ENCODE measurements at places on chromosomes 7 and 10.

- peak; percentile 44 for DNase-seq
Observed at GRCh38 chr10:95508730-95509129, 52.4 kb downstream of the SORBS1 start.

DNA sequence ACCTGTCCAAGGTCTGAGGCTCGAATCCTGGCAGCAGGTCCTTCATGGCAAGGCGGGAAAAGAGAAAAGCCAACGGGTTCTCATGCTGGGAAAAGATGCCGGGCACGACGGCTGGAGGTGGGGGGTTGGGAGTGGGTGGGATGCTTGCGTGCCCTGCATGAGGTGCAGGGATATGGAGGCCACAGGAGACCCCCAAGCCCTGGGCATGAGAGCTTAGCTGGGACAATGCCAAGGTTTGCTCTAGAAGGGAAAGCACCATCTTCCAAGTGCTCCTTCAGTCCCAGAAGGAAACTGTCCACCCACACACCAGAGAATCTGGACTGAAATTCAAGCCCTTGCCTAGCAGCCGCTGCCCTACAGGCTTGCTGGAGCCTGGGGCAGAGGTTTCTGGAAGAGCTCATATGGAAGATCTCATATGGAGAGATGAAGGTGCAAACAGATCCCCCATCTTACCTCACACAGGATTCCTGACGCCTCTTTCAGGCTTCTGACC lies 64.3 kb downstream of the ZRANB1 start:
- DNase-seq, result no peak

DNA sequence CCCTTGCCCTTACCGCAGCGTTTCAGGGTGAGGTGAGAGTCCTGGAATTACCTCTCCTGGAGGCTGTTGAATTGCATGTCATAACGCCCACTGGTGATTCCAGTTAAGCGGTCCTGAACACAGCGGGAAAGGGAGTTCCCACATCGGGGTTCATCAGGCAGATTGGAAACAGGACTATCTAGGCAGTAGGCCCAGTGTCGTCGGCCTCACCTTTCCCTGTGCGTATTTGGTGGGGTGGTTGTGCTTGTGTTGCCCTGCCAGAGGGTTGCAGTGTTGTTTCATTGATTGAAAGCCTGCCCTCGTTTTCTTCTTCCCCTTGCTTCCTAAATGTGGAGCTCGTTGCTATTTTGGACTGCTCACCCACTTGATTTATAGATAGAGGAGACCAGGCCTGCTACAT lies 10.6 kb upstream of the SUN1 start:
- no peak for DNase-seq

DNA sequence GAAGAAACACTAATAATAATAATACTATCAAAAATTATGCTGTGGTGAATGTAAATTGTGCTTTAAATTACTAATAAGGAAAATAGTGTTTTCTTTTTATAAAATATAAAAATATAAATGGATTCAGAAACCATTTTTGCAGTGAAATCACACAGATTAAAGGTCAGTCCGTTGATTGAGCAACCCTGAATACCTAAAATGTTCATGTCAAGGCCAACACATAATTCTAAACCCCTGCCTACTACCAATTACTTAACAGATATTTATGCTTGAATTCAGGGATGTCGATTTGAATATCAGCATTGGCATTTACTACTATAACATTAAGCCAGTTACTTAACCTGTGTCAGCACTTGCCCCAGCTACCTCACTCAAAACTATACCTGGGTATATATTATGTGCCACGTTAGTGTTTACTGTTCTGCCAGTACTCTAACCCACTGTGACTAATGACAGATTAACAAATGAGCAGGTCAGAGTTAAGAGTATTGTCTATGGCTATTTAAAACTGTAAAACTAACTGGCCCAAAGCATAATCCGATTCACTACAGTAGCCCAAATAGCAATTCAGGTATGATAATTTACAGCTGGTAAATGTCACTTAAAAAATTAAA lies 165.0 kb downstream of the KMT2E start:
- DNase-seq, result no peak

DNA sequence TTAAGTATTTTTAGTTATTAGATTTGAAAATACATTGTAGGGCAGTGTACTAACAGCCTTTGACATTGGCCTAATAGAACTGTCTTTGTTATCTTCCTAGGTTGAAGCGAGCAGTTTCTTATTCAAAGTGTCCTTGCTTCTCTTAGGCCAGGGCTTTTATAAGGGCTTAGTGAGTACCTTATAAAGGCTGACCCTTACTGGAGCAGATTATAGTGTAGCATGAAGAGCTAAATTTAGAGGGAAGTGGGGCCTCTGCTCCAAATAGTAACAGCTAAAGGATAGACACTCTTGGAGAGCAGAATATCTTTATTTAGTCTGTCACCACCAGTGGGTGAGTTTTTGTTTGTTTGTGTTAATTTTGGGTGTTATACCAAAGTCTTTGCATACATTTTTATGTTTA lies 15.9 kb downstream of the BZW2 start:
- no peak for DNase-seq

GRCh38 chr7:134645935-134646334 lies 718 bp upstream of the BPGM start:
- peak; percentile 37 for DNase-seq

DNA sequence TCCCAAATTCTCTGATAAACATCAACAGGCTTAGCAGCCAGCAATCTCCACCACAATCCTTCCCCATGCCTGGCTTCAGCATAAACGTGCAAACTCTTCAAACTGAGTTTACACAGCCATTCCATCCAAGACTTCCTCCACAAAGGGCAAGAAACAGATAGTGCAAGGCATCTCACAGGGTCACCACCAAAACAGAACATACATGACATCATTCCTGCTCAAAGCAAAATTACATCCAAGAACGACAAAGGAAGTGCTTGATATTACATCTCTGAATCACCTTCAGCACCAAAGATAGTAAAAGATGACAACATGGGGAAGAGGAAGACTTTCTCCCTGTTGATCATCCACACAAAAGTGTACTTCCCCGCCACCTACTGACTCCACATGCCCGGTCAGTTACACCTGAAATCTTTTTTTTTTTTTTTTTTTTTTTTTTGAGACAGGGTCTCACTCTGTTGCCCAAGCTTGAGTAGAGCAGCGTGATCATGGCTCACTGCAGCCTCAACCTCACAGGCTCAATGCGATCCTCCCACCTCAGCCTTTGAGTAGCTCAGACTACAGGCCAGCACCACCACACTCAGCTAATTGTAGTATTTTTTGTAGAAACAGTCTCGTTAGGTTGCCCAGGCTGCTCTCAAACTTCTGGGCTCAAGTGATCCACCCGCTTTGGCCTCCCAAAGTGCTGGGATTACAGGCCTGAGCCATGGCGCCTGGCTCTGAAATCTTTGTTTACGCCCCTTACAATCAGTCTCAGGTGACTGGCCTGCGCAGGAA lies 127.5 kb downstream of the PARD3 start:
- peak; percentile 31 for DNase-seq

DNA sequence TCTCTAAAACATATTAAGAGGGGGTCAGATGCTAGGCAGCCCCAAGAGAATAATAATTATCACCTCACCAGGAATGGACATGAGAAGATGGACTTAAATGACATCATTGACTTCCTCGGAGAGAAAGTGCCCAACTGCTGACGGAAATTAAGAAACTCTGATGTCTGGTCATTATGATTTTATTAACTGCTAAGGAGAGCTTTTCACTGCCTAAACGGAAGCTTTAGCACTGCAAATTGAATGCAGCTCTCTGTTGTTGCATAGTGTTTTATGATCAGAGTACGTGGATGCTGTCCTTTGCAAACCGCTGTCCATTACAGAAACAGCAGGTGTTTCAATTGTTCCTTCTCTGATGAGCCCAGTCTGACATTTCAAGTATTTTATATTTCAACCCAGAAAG lies 89.4 kb upstream of the GALNT17 start:
- DNase-seq, result no peak

DNA sequence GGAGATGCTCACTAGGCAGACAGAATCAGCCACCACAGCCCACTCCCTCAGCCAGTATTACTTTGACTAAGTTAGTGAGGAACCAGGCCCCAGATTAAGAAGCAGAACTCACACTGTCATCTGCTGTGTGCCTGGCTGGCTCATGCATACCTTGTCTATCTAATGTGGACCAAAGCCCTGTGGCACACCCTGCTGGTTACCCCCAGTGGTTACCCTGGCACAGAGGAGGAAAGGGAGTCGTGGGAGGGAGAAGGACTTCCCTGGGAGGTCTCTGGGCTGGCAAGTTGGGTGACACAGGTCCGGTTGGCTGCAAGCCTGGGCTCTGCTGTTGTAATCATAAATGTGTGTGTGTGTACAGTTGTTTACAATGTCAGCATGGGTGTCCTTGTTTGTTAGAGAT lies 7.5 kb upstream of the SH2D4B start:
- DNase-seq, result peak; percentile 24

DNA sequence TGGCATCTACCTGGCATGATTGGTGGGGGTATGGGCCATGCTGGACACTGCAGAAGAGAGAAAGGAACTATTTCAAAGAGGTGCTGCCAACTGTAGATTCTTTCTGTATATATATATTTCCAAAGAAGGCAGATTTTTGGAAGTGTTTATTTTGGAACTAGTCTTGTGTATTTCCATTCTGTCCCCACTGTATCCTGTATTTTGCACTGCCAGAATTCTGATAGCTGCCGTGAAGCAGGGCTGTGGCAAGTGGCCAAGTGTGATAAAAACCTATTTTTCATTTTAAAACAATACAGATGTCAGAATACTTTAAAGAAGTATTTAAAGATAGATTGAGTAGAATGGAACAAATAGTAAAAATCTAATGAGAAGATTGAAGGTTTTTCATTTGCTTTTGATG lies 17.1 kb downstream of the MCU start:
- peak; percentile 58 for DNase-seq

- no peak for DNase-seq
Observed at GRCh38 chr7:39847227-39847626, 102.8 kb upstream of the CDK13 start.

DNA sequence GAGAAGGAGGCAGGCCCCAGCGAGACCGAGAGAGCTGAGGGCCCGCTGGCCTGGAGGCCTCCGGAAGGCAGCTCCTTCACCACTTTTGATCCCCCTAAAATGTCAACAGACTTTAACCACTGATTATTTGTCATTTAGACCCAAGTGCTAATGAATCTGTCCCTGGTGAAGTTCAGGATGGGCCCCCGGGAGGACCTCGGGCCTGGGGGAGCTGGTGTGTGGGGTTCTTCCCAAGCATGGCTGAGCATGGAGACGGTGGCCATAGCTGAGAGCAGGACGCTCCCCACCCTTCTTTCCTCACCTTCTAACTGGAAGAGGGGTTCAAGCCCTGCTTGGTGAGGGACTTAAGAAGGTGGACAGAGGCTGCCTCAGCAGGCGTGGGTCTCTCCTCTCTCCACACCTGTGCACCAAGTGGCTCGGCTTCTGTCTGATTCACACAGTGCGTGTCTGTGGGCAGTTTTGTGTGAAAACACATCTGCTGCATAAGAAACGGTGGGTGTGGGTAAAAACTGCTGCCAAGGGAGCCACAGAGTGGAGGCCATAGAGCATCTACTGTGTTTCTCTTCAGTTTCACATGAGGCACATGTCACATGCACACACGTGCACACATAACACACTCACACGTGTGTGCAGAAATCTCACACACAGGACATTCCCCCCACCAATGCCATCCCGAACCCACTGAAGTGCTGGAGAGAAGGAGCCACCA lies 53.5 kb upstream of the VIPR2 start:
- DNase-seq, result no peak

- peak; percentile 58 for DNase-seq
Observed at GRCh38 chr7:68224041-68224741, 1227.6 kb downstream of the TYW1 start.

- no peak for DNase-seq
Observed at GRCh38 chr7:81003326-81003725, 84.5 kb upstream of the SEMA3C start.

DNA sequence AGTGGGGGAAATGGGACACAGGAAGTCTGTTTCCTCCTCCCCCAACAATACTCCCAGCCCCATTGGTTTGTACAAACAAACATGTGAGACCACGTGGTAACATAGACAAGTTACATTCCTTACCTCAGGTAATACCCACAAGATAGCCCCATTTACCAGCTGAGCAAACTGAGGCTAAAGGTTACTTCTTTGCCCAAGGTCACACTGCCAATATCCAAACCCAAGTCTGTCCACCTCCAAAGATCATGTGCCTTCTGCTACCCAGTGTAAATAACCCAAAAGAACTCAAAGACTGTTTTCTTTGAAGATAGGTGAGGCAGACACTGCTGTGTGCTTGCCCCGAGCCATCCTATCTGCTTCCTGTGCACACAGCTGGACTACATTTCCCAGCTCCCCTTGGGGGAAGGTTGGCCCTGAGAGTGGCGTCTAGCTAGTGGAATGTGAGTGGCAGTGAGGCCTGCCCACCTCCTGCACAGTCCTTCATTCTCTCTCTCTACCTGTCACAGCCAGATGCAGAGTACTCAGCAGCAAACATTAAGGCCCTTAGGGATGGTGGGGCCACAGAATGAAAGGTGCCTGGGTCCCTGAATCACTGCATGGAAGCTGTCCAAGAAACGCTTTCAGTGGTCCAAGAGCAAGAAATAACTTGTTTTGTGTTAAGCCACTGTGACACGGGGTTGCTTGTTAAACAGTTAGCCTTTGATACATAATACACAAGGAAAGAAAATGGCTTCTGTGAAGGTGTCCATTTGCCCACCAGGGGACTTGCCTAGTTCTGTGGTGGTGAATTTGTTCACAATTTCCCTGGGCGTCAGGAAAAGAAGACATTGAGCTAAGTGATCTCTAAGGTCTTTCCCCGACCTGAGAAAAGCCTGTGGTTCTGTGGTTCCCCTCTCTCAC lies 257.7 kb upstream of the NFE2L3 start:
- DNase-seq, result peak; percentile 10

- DNase-seq, result no peak
Observed at GRCh38 chr10:76887223-76888010, 750.2 kb downstream of the KCNMA1 start.

- DNase-seq, result no peak
Observed at GRCh38 chr7:142476077-142476476, 218.2 kb upstream of the PRSS58 start.

GRCh38 chr10:3625959-3626751 lies 158.9 kb downstream of the KLF6 start:
- peak; percentile 50 for DNase-seq

GRCh38 chr10:114380797-114381196 lies 23.5 kb downstream of the AFAP1L2 start:
- no peak for DNase-seq

- no peak for DNase-seq
Observed at GRCh38 chr7:100896732-100897608, 1.3 kb upstream of the ACHE start.

GRCh38 chr7:89145801-89146200 lies 350.3 kb upstream of the TEX47 start:
- no peak for DNase-seq

- DNase-seq, result peak; percentile 67
Observed at GRCh38 chr10:97683556-97684367, 3.3 kb downstream of the AVPI1 start.

- no peak for DNase-seq
Observed at GRCh38 chr7:7416031-7416858, 119.4 kb downstream of the COL28A1 start.

GRCh38 chr10:124078714-124079113 lies 14.7 kb downstream of the CHST15 start:
- no peak for DNase-seq
